ENCODE measurements at places on chromosomes 2 and 18. TPM values are rescaled to one million over a fixed set of nuclear protein-coding genes. Genes with fewer than 3 reads are reported as not detected.

DNA sequence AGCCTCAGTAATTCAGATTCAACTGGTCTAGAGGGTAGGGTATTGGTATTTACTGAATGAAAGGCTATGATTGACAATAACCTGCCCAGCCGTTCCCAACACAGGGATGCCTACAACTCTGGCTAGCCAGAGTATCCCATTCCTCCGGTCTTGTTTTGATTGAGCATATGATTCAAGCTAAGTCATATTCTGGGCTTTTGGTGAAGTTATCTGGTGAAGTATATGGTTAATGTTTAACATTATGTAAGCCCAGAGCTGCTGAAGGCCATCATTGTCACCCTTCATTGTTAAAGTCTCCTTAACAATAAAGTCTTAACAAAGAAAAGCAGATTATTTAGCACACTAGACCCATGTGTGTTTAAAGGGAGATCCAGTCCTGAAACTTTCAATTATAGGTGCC, 152.6 kb downstream of the EXOC6B start:
- H3K27me3 ChIP-seq: no peaks in the 10 kb centered on the region
- H3K4me1 ChIP-seq: peaks cover 13% of the 10 kb centered on the region
- DNase-seq: no peak

The EMILIN1 gene
- 14.2 TPM for total RNA-seq

The DYNAP gene
- not detected for total RNA-seq

DNA sequence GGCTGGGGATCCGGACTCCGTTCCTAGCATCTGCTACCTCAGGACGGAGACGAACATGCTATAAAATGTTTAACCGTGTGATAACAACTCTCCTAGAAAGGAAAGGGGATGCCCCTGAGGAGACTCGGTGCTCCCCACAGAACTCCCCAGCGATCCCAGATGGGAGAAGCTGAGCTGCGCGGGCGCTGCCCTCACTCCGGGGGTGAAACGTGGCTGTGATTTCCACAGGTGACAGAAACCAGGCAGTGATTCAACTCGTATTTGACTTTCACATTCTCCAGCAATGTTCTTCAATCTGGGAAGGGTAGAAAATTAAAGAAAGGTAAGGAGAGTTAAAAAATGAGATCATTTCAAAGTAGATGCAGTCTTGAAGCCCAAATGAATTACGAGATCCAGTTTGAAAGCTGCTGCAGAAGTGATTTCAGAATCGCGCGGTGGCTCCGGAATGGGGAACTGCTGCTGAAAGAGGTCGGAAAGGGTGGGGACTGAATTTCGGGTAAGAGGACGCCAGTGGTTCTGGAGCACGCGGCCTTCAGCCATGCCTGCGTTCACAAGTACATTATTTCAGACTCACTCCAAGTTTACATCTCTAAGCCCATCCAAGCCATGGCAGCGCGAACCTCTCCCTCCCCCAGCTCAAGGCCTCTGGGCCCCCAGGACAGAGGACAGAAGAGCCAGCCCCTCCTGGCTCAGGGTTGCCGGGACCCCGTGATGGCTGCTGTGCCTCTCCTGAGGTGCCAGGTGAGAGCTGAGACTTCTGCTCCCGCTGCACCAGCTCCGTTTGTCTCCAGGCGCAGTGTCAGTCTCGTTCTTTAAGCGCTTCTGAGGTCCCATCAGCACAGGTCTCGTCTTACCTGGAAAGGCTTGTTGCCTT, 39.5 kb downstream of the ADNP2 start:
- H3K27me3 ChIP-seq: no peaks in the 10 kb centered on the region
- peak overlapping the region; percentile 73 for H3K4me3 ChIP-seq
- peak overlapping the region; percentile 53 for H3K27ac ChIP-seq
- DNase-seq: no peak

DNA sequence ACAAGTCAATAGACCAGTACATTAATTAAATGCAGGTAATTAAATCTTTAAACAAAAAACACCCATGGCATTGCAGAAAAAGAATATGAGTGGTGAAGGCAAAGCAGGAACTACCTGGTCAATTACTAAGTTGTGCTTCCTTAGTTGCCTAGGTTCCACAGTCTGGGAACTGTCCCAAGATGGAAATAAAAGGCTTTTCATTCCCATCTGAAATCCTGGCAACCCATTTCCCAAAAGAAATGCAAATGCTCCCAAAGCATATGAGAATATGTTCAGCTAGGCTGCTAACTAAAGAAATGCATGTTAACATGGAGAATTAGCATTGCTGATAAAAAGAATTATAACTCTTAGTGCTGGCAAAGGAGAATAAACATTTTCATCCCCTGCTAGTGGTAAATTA, 177.8 kb downstream of the TMEM163 start:
- no peak overlapping the region for H3K4me3 ChIP-seq
- H3K4me1 ChIP-seq: no peaks in the 10 kb centered on the region
- peaks cover 5% of the 10 kb centered on the region for H3K27me3 ChIP-seq
- H3K36me3 ChIP-seq: no peaks in the 10 kb centered on the region
- DNase-seq: no peak
- H3K27ac ChIP-seq: no peak overlapping the region

DNA sequence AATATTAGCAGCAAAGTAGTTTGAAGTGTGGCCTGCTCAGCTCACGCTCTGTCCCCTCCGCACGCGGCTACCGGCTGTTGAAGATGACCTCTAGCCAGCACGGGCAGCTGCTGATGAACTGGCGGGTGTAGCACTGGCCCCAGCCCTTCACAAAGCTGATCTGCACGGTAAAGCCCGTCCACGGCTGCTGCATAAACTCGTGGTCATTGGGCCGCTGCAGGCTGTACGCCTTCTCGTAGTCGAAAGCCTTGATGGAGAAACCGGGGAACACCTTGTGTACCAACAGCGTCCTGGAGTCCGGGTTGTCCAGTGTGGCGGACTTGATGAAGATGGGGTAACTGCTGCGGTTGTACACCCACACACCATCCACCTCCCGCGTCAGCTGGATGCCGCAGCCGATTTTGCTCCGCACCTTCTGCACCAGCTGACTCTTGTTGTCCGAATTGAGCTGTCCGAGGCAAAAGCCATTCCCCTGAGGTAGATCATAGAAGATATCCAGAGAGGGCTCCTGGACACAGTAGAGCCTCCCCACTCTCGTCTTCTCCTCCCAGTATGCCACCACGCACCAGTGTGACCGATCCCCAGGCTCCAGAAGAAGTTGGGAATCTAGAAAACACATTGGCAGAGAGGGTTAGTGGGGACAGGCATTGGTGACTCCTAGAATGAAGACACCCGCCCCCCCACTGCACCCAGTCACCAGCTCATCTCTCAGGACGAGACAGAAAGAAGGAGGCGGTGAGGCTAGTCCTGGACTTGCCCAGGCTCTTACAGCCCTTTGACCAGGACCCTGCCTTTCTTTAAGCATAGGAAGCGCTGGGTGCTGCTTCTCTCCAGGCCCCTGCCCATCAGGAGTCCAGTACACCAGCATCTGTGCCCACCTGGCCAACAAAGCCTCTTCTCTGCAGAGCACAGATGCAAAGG, 29.2 kb downstream of the SMAD7 start:
- H3K4me1 ChIP-seq: peaks cover 67% of the 10 kb centered on the region
- no peak overlapping the region for H3K4me3 ChIP-seq
- peak overlapping the region; percentile 96 for H3K27ac ChIP-seq
- no peaks in the 10 kb centered on the region for H3K27me3 ChIP-seq
- DNase-seq: no peak
- H3K36me3 ChIP-seq: peaks cover 17% of the 10 kb centered on the region

DNA sequence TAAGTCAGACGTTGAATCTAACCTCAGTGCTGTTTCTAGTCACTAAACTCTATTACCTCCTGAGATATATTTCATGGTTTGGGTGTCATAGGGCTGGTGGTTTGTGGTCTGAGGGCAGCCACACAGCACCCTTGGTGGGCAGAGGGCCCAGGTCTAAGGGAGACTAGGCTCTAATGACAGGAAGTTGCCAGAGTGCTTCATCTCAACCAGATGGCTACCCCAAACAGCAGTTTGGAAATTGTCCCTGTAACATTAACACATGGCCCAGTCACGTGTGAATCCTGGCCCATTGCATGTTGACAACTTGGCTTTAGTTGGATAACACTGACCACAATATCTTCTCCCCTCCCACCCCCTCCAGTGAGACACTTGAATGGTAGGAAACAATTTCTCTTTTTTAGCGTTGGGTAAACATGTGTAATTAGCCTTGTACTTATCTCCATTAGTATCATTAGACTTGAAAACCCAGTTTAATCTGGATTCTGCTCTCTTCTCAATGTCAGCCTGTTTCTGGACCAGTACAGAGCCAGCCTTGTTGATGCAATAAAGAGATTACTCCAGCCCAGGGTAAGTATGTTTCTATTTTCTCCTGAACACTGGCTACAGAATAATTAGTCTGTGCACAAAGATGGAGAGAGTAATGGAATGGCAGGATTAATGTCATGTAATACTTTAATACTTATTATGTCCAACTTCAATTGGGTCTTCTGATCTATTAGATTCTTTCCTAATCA, 187.8 kb upstream of the SIX3 start:
- no peaks in the 10 kb centered on the region for H3K36me3 ChIP-seq
- peak; percentile 70 for DNase-seq
- no peak overlapping the region for H3K27ac ChIP-seq
- peaks cover 12% of the 10 kb centered on the region for H3K27me3 ChIP-seq

GRCh38 chr2:180048251-180048650, 41.2 kb upstream of the CWC22 start:
- peaks cover 32% of the 10 kb centered on the region for H3K27me3 ChIP-seq
- no peak overlapping the region for H3K27ac ChIP-seq
- no peaks in the 10 kb centered on the region for H3K36me3 ChIP-seq
- DNase-seq: no peak
- H3K4me3 ChIP-seq: no peak overlapping the region
- no peaks in the 10 kb centered on the region for H3K4me1 ChIP-seq

DNA sequence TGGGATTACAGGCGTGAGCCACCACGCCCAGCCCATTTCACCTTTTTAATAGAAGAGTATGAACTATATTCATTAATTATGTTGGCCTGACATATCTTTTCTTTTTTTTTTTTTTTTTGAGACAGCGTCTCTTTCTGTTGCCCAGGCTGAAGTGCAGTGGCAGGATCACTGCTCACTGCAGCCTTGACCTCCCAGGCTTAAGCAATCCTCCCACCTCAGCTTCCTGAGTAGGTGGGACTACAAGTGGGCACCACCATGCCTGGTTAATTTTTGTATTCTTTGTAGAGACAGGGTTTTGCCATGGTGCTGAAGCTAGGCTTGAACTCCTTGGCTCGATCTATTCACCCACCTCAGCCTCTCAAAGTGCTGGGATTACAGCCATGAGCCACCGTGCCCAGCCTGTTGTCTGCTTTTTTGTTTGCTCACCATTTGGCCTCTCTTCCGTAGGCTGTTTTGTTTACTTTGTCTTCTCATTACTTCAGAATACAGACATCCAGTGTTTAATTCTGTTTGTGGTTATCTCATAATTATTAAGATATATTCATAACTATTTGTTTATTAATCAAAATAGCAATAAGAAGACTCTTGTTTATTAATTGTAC, 16.3 kb upstream of the CDH2 start:
- no peaks in the 10 kb centered on the region for H3K27me3 ChIP-seq
- no peak overlapping the region for H3K27ac ChIP-seq
- no peak overlapping the region for H3K4me3 ChIP-seq
- no peaks in the 10 kb centered on the region for H3K4me1 ChIP-seq
- no peak for DNase-seq

DNA sequence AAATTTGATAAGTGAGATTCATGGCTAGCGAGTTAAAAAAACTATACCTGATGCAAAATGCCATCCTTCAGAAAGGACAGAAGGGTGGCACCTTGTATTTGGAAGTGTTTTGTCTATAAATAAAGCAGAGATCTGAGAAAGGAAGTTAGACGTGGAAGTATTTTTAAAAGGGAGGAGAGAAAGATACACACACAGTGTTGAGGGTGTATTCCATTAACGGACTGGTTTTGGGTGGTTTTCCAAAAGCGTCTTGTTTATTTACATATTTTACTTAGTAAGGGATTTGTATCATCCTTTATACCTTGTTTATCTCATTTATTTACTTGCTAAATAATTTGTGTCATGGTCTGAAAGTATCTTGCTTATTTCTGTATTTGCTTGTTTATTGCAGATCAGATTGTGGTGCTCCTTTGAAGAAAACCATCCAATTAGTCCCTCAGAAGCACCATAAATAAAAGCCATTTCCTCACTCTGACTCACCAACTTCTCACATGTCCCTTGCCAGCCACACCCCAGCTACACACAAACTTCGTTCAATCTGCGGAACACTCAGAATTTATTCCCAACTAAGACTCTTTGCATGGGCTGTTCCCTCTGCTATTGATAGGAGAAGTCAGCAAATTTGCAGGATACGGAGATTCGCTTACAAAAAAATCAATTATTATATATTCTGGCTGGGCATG, 90.8 kb downstream of the FAM124B start:
- no peak overlapping the region for H3K4me3 ChIP-seq
- no peak overlapping the region for H3K27ac ChIP-seq
- no peak for DNase-seq
- H3K36me3 ChIP-seq: no peaks in the 10 kb centered on the region
- H3K4me1 ChIP-seq: no peaks in the 10 kb centered on the region

DNA sequence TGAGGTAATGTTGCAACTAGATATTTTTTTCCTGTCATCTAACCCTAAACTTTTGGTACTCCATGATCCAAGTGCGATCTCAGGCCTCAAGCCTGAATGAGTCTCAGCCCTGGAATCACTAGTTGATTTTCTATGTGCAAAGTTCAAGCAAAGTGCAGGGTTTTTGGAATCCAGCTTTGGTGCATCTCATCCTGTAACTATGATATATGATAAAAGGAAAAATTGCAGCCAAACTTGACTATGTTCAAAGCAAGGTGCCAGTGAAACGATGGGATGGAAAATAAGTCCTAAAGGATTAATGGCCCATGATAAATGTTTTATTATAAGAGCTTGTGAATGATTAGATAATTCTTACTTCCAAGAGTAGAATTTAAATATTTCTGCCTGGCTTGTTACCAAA, 78.9 kb upstream of the NT5C1B start:
- H3K27me3 ChIP-seq: no peaks in the 10 kb centered on the region
- no peak overlapping the region for H3K27ac ChIP-seq
- no peak overlapping the region for H3K4me3 ChIP-seq
- H3K36me3 ChIP-seq: peaks cover 2% of the 10 kb centered on the region
- H3K4me1 ChIP-seq: no peaks in the 10 kb centered on the region

GRCh38 chr2:207236156-207236935, 70.6 kb upstream of the KLF7 start:
- H3K4me3 ChIP-seq: no peak overlapping the region
- H3K4me1 ChIP-seq: peaks cover 13% of the 10 kb centered on the region
- H3K36me3 ChIP-seq: peaks cover 4% of the 10 kb centered on the region

The TTR gene
- not detected for total RNA-seq
